ENCODE measurements at places on chromosomes 6 and 20. TPM values are rescaled to one million over a fixed set of nuclear protein-coding genes. Genes with fewer than 3 reads are reported as not detected.

- DNase-seq: peak; percentile 74
- peaks cover 37% of the 10 kb centered on the region for H3K4me1 ChIP-seq
- H3K27ac ChIP-seq: peak within 1 kb of the TSS; percentile 99
- peaks cover 81% of the 10 kb centered on the region for H3K36me3 ChIP-seq
- peak within 1 kb of the TSS; percentile 96 for H3K4me3 ChIP-seq
Measured at GRCh38 chr6:33313709-33314514, at the start of gene TAPBP. TSS of gene TAPBP (minus strand) at chr6:33314078. CDS start at chr6:33314041, 37 bp downstream.

DNA sequence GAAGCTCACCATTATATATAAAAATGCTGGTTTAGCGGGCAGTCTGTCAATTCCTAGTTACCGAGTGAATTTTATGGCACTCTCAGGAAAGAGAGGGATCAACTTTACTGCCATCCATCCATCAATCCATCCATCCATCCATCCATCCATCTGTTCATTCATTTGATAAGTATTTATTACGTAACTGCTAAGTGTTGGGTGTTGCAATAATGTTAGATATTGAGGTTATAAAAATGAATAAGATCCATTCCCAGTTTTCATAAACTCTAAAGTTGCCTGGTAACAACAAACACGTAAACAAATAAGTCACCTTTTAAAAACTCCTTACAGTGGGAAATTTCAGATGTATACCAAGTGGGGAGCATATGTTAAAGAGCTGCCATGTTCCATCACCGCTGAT is 36.8 kb downstream of the SASH1 start:
- no peak for DNase-seq
- H3K36me3 ChIP-seq: peaks cover 4% of the 10 kb centered on the region
- H3K27me3 ChIP-seq: no peaks in the 10 kb centered on the region
- peaks cover 17% of the 10 kb centered on the region for H3K4me1 ChIP-seq
- H3K4me3 ChIP-seq: no peak overlapping the region

GRCh38 chr20:50695135-50695872 is 4.0 kb upstream of the RIPOR3 start:
- no peaks in the 10 kb centered on the region for H3K27me3 ChIP-seq
- H3K36me3 ChIP-seq: no peaks in the 10 kb centered on the region

The E2F1 gene
- total RNA-seq: 3.7 TPM

The NR2E1 gene
- not detected for total RNA-seq

Measured in MCF 10A (cell line).